NCI-H1436 (cell line): ENCODE measurements at places on chromosomes 7 and 10.

DNA sequence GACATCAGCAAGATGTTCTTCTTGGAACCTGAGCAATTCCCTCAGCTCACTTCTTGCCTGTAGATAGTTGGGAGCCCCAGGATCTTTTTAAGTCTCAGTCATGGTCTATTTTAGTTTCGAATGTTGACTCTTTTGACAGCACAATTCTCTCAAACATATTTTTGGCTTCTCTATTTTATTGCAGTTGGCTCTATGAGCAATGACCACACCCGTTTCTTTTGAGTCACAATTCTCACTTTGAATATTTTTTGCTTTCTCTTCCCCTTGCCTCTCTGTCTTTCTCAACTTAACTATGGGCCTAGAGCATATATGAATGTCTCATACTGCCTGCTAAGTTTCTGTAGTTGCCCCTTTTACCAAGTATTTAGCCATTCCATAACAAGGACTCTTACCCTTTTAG is 222.8 kb downstream of the PTN start:
- DNase-seq: no peak

DNA sequence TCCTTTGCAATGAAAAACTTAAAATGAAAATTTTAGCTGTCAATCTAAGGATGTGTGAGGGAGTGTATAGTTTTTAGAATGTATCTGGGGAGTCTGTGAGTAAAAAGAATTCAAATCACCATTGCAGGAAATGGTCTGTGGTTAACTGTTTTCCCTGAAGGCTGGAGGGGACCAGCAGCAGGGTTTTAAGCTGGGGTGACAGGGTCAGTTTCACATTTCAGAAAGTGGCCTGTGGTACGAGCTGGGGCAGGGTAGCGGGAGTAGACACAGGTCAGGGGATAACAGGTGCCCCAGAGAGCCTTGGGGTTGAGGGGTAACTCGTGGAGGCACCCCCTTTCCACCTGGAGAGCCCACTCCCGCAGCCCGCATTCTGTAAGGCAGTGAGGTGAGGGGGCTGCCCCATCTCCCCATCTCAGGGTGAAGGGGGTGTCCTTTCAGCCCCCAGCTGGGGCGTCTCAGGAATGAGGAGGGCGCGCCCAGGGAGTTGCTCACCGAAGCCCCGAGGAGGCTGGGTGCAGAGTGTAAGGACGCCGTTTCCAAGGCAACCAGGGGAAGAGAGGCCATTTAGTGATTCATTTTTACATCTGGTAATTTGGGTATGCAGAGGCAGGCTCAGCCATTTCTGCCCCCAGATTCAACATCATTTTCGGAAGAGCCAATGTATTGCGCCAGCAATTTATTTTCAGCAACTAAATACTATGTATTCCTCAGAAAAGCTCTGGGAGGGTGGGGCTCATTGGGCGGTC is 168.9 kb downstream of the SLIT1 start:
- DNase-seq: no peak

GRCh38 chr7:112280267-112280666 is 73.8 kb downstream of the ZNF277 start:
- DNase-seq: no peak

- DNase-seq: no peak
Observed at GRCh38 chr7:40882071-40882658, 747.4 kb downstream of the SUGCT start.

DNA sequence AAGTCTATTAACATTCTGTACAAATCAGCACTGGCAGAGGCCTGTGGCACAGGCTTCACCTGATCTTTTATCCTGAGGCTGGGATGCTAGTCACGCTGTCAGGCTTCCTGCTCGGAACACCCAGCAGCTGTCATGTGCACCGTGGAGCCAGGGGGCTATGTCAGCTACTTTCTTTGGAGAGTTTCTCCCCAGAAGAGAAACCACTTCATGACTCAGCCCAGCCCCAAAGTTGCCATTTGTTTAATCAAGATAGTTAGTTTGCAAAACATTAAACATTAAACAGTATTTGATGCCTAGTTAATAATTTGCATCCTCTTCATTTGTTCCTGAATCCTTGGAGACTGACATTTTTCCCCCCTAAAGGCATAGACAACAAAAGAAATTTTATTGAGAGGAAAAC is at the start of gene HABP2:
Gene HABP2 (plus strand): TSS at position 353 of the 400 bp plus-strand sequence. CDS start 69 bp downstream, outside the sequence.
- no peak for DNase-seq

DNA sequence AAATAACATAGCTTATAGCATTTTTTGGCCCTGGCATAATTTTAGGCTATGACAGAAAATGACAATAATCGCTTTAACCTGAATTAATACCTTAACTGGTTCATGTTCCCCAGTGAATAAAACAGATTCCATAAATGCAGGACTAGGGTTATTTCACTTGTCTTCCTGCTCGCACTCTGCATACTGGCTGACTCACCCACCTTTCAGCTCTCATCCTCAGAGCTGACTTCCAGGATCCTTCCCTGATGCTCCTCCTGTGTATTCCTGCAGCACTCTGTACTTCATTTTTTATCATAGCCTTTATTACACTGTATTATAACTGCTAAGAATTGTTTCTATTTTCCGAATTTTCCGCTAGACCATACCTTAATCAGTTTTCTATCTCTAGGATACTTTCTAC is 123.7 kb downstream of the AVL9 start:
- no peak for DNase-seq

DNA sequence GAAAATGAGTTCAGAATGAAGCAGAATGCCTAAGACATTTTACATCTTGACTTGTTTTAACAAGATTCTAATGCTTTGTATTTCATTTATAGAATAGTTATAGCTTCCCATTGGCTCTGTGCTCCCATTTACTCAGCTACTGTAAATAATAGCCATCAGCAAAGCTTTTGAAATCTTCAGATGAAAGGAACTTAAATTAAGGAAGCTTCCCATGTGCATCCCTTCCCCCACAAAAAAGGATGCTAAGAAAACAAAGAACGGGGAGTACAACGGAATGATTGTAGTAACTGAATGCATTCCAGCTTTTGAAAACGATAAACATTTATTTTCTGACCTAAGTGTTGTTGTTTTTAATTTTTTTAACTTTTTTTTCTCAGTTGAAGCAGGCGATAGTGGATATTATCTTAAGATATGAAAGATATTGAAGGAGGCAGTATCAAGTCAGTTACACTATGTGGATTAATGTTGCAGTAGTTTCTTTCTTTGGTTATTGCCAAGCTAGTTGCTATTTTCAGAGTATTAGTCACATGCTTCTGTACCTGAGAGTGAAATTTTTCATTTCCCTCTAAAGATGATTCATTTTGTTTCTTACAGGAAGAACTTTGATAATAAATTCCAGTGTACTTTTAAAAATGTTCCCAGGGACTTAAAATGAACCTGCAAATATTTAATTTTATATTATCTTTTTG is 129.2 kb downstream of the KCND2 start:
- no peak for DNase-seq

DNA sequence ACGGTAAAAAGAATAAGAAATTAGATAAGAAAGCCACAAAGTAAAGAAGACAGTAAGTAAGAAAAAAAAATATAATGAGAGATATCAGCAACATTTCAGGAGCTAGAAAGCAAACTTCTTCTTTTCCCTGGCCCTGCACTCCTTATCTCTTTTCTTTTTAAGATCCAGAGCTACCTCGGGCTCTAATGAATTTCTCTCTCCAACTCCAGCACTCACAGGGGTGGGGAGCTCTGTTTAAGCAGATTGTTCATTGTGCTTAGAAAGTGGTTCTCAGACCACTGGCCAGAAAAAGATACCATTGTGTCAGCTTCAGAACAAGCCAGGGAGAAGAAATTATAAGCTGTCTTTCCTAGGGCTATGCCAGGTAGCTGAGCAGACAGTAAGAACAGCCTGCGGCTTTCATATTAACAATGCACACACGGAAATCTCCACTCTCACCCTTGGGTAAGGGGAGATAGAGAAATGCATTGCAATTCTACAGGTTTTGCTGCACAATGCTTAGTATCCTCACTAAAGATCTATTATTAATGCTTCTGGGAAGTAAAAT is 19.3 kb downstream of the OR2F1 start:
- no peak for DNase-seq

- no peak for DNase-seq
Observed at GRCh38 chr7:116407165-116407564, 92.4 kb upstream of the CAV2 start.

GRCh38 chr7:77315182-77315591 is 101.0 kb downstream of the GSAP start:
- no peak for DNase-seq

DNA sequence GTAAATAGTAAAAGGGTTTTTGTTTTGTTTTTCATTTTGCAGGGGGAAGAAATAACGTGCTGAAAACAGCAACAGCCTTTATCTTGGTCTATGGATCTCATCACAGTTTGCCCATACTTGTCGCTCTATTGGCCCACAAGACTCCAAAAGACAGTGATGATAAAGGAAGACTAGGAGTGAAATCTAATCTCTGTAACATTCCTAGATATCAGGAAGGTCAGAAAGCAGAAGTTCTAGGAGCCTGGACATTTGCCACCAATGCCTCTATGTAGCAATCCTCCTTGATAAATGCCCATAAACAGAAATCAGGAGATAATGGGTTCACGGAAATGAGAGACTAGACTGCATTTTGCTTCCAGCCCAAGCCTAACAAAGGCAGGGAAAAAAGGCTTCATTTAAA is 8.9 kb downstream of the CUBN start:
- DNase-seq: no peak
